ENCODE measurements at places on chromosomes 7 and 10.

- no peak for DNase-seq
Observed at GRCh38 chr10:125206623-125207022, 46.3 kb upstream of the CTBP2 start.

DNA sequence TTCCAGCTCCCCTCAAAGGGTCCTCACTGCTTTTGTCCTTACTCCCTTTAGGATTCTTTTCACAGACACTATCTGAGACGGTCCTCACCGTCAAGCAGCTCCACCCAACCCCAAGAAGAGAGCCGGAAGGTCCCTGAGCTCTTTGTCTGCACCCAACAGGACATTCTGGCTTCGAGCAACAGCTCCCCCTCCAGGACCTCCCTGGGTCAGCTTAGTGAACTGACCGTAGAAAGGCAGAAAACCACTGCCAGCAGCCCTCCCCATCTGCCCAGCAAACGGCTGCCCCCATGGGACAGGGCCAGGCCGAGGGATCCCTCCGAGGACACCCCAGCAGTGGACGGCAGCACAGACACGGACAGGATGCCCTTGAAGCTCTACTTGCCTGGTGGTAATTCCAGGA is 19.9 kb downstream of the MINDY4 start:
- DNase-seq: peak; percentile 57

DNA sequence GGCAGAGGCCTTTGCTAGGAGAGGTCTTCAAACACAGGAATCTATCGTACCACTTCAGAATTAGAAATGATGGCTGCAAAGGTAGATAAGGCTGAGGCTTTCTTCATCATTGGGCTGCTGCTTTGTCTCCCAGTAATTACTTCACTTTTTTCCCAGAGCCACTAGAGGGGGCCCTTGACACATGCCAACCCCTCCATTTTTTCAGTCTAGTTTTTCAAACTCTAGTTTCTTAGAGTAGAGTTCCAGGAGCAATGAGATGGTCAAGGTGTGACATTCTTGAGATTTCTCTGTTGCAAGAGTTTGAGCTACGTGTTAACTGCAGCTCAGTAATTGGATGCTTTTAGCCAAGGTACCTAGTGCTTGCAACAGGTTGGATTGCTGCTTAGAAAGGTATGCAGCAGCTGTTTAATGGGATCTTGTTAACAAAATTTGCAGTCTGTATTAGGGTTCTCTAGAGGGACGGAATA is 33.8 kb upstream of the RBM20 start:
- DNase-seq: peak; percentile 85

GRCh38 chr7:77687747-77688144 is 8.5 kb upstream of the RSBN1L start:
- no peak for DNase-seq

DNA sequence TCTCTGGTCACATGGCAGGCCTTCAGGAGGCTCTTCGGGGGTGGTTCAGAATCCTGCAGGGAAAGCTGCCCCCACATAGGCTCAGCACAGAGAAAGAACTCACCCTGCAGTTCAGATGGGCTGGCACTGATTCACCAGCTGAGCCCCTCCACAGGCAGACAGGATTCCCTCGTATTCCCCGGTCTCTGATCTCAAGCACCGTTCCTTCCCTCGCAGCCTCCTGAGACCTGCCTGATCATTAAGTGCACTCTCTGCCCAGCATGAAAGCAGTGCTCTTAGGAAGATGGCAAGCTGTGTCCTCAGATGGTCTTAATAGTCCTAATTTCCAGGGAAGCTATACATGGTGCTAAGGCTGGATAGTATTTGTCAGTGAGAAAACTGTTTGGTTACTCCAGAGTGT is 78.2 kb upstream of the NPS start:
- no peak for DNase-seq

DNA sequence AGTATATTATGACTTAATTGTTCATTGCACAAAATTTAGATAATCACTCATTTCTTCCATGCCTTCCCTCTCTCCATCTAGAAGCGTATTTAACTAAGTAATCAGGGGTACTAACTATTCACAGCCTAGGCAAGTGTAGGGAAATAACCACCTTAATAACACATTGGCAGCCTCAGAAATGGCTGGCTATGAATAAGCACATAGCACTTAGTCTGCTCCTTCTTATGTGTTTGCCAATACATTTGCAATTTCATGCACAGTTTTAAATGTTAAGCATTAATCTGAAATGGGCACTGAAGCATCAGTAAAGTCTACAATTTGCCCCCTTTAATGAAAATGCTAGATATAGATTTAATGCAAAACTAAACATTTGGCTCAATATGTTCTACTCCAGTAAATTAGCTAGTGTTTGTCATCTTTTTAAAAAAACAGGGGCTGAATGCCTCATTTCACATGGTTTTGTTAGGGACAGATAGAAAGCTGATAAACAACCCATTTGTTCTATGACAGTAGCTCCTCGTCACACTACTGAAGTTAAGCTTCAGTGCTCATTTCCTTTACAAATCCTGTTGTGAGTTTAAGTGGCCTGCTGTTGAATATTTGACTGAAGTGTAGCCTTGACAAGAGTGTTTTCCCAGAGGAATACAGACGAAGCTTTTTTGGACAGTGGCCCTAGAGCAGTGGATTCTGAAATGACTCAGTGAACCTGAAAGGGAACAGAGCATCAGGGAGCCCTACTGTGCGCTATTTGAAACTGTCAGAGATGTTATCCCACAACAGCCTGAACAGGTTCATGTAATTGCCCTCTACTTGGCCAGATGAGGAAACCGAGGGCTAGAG is 30.5 kb downstream of the HHEX start:
- no peak for DNase-seq

DNA sequence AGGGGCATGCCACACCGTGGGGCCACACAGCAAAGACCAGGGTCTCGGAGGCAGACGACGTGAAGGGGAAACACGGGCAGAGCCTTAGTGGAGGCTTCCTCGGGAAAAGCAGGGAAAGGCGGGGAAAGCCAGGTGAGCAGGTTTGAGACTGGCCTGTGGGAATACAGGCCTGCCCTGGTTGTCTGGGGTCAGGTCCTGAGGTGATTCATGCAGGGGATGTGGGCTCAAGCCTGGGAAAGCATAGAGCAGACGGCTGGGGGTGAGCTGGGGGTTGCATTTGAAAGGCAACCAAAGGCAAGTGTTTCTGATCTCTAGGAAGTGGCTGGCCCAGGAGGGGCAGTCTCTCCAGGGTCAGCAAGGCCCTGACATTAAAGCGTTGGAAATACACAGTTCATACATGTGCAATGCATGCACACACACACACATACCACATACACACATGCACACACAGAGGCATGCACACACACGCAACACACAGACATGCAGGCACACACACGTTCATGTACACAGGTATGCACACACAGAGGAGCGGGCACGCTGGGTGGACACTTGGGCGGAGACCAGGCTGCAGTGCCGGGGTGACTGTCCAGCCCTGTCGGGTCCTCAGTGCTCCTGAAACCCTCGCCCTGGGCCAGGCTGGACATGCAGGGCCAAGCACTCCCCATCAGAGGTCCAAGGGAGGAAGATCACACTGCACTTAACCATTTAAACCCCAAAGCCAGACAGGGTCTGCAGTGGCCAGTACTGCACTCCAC is 51.8 kb downstream of the DPYSL4 start:
- DNase-seq: peak; percentile 76

GRCh38 chr7:26779978-26780595 is 84.3 kb downstream of the SKAP2 start:
- DNase-seq: no peak

GRCh38 chr10:123560301-123561140 is 105.6 kb upstream of the GPR26 start:
- DNase-seq: peak; percentile 90

DNA sequence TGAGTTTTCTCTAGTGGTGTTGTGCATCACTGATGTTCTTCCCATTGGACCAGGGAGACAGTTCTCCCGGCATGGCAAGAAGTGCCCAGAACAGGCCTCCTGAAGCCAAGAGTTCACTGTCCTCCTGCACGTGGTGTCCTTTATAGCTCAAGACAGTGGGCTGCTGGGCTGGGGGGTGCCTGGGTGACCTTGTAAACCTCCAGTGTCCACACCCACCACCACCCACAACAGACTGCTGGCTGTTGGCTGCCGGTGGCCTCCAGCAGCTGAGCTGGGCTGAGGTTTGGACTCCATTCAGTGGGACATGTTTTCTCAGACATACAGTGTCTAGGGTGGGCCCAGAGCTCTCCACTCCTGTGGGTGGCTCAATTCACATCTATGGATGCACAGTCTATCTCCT is 42.2 kb downstream of the HK1 start:
- DNase-seq: peak; percentile 33

DNA sequence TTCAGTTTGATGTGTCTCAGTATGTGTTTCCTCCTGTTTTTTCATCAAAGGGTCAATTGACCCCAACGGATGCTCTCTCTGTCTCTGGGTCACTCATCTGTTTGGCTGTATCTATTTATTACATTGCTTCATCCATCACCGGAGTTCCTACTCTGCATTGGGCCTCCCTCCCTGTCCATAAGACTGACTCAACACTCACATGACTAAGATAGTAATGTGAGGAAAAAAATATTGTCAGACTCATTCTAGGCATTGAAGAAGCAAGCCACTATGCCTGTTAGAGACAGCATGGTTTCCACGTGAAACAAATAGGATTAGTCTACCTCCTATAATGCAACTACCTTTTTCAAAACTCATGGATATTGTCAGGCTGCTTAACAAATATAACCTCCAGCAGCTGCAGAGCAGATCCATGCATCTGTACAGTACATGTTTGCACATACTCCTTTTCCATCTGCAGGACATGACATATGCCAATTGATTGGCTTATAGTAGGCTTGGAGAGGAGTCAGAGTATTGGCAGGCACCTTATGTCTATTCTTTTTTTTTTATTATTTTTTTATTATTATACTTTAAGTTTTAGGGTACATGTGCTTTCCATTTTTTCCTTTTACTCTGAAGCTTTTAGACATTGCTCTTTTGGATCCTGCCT is 275.2 kb downstream of the LRRTM3 start:
- no peak for DNase-seq

DNA sequence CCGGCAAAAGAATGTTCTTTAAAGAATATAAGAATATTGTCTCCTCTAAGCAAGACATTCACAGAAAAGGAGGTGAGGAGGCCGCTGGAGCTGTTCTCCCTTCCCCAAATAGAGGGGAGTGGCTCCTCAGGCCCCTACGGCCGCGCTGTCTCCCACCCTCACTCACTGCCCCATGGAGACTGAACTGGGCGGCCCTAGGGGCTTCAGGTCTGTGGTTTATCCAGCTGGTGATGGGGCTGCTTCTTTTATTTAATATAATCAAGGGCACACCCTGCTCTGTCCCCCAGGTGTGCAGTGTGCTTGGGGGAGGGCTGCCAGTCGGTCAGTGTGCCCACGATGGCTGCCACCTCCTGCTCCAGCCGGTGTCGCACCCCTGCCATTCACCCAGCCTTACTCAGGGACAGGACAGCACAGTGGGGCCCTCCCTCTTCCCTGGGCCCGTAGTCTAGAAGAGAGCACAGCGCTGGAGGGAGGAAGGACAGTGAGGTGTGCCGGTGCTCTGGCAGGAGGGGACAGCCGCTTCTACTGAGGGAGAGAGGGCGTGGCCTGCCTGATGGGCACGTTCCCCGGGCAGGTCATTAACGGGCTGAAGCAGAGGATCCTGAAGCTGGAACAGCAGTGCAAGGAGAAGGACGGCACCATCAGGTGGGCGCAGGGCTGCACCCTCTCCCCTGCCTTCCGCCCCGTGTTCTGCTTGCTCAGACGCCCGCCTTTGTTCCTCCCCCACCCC is 23.4 kb downstream of the IQCE start:
- DNase-seq: no peak

DNA sequence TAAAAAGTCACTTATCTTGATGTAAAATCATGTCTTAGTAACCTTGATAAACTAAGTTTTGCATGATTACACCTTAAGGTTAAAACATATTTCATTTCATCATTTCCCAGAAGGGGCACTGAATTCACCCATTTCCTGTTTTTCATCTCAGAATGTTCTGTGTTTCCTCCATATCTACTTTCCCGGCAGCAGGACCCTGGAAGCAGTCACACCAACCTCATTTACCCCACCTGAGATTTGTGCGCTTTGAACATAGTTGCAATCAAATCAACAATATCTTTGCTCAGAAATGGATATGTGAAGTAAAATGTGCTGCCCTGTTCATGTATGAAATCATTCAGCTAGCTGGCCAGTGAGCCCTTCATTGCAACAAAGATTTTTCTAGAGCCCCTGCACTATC is 46.8 kb downstream of the IKZF1 start:
- no peak for DNase-seq

GRCh38 chr7:130421684-130422083 is 19.1 kb downstream of the CEP41 start:
- no peak for DNase-seq

GRCh38 chr7:47150497-47151260 is 431.2 kb downstream of the TNS3 start:
- DNase-seq: no peak

- no peak for DNase-seq
Observed at GRCh38 chr7:142646386-142647140, 102.7 kb upstream of the PRSS1 start.

DNA sequence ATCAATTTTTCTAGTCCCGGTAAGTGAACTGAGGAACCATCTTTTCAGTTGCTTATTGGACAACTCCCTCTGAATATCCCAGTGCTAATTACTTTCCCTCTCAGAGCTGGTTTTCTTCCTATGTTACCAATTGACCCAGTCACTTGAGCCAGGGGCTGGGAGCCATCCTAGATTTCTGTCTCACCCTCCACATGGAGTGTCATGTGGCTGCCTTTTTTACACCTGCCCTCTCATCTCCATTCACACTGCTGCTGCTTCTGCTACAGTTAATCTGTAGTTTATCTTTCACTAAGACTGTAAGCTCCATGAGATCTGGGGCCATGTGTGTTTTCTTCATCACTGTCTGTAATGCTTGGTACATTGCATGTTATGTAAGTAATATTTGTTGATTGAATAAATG is 35.8 kb downstream of the VCL start:
- DNase-seq: no peak

GRCh38 chr10:92991513-92991912 is 69.1 kb upstream of the CYP26C1 start:
- no peak for DNase-seq

DNA sequence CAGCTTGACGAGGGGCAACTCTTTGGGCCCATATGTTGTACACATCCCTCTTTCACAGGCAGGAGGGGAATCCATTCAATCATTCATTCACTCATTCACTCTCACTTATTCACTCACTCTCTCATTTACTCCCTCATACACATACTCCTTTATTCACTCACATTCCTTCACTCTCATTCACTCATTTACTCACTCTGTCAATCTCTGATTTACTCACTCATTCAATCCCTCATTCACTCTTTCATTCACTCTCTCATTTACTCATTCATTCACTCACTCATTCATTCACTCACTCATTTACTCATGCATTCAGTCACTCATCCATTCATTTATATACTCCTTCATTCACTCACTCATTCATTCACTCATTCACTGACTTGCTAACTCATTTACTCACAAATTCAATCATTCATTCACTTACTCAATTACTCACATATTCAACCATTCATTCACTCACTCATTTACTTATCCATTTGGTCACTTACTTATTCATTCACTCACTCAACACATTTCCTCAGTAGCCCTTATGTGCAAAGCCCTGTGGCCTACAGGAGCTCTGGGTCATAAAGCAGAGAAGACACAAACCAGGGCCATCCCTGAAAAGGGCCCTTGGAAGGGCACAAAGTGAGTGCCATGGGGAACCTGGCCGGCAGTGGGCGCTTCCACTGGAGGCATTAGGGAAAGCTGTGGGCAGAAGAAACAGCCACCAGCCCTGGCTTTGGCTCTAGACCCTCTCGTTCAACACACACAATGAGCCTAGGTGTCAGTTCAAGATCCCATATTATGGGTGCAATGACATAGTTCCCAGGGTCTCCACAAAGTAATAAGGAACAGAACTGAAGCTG is 26.0 kb downstream of the HIP1 start:
- DNase-seq: no peak

Data from islet precursor cell (in vitro differentiated cells).